ENCODE measurements at places on chromosomes 7 and 10. TPM values are rescaled to one million over a fixed set of nuclear protein-coding genes. Genes with fewer than 3 reads are reported as not detected.

ZNF3 gene
- total RNA-seq, result 35.2 TPM

CCDC3 gene
- total RNA-seq, result 0.19 TPM

ZNF736 gene
- 0.74 TPM for total RNA-seq

HOXA4 gene
- 0.83 TPM for total RNA-seq

PRTFDC1 gene
- 0.24 TPM for total RNA-seq
